Stimulated activated CD4-positive, alpha-beta T cell treated with anti-CD3 and anti-CD28 coated beads, TNF-alpha, amount 100 ng/mL, for 4 hours (primary cell): ENCODE measurements at places on chromosomes 5 and 9.

- DNase-seq = no peak
Measured at GRCh38 chr5:146632620-146633322, 116.8 kb upstream of the GPR151 start.

GRCh38 chr9:120386390-120387131, 193.4 kb downstream of the CDK5RAP2 start:
- no peak for DNase-seq

DNA sequence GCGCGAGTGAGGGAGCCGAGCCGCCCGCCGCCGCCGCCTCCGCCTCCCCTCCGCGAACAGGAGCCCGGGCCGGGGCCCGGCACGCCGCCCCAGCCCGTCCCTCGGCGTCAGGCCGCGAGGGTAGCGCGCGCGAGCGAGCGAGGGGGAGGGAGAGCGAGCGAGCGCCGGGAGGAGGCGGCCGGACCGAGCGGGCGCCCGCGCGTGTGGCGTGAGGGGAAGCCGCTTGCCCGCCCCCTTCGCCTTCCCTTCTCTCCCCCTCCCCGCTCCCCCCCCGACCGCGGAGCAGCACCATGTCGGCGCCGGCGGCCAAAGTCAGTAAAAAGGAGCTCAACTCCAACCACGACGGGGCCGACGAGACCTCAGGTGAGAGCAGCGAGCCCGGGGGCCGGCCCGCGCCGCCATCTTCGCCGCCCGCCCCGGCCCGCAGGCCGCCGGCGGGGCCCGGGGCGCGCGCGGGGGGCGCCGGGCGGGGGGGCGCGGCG, 312 bp downstream of the SET start:
- DNase-seq = no peak

- DNase-seq = no peak
Measured at GRCh38 chr5:72187388-72188075, 80.3 kb downstream of the MAP1B start.

- DNase-seq = no peak
Measured at GRCh38 chr5:110718311-110718710, 8.2 kb downstream of the TMEM232 start.

GRCh38 chr5:67516948-67517565, 320.5 kb upstream of the CD180 start:
- DNase-seq = no peak

DNA sequence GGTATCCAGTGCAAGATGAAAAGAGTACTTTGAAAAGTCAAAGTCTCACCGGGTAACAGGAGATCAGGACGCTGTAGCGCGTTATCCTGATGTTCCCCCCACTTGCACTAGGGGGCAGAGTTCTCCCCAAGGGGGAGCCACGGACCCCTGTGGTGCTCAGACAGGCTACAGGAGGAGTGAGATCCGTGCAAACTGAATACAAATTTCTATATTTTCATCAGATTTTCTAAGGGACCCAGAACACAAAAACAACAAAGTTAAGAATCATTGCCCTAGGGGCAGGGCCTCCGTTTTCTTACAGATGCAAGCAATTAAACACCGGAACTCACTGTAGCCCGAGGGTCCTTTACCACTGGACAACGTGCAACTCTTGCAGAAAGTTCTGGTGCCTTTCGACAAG, 2.0 kb downstream of the MYO10 start:
- no peak for DNase-seq

DNA sequence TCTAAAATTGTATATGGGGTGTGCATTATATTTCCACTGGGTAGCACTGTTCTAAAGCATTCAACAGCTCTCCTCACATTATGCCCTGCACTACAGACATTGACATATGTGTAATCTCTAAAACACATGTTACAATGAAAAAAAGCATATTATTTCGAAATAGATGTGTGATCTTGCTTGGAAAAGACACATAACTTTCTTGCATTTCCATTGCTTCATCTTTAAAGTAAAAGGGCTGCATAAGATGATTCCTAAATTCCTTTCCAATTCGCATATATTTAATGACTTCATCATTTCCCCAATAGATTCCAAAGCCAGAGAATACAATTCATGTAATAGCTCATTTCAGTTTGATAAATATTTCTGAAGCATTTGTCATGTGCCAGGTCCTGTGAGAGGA, 566.9 kb downstream of the PDE4D start:
- DNase-seq = no peak

GRCh38 chr9:137138058-137138721, 764 bp upstream of the GRIN1 start:
- no peak for DNase-seq

- no peak for DNase-seq
Measured at GRCh38 chr9:13033959-13034693, 245.4 kb downstream of the MPDZ start.

DNA sequence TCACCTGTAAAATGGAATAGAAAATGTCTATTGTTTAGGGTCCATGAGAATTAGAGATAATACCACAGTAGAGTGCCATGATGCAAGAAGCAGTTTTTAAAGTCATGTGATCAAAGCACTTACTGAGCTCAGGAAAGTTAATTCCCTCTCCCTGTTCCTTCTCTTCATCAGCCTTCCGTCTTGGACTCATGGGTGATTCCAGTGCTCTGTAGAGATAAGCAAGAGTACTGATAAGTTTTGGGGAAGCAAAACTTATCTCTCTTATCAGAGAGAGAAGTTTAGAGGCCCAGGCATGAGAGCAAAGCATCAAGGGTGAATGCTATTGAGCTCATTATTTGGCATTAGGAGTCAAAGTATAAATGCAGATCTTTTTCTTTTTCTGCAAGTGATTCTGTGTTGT, 410.1 kb downstream of the AGTPBP1 start:
- DNase-seq = no peak

DNA sequence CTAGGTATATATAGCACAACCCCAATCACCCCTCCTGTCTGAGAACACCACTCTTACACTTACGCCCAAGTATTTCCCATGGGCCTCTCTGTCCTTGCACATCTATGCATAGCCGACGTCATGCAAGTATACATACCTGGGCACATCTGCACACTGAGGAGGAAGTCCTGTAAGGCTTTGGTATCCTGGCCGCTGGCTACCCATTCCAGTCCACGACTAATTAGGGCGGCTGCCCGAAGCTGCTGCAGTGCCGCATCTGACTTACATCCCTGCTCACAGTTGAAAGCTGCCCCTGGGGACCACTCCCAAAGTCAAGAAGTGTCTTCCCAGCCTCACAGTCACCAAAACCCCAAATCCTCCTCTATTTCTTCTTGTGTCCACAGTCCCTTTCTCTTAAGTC, 2.4 kb upstream of the VCP start:
- DNase-seq = no peak

DNA sequence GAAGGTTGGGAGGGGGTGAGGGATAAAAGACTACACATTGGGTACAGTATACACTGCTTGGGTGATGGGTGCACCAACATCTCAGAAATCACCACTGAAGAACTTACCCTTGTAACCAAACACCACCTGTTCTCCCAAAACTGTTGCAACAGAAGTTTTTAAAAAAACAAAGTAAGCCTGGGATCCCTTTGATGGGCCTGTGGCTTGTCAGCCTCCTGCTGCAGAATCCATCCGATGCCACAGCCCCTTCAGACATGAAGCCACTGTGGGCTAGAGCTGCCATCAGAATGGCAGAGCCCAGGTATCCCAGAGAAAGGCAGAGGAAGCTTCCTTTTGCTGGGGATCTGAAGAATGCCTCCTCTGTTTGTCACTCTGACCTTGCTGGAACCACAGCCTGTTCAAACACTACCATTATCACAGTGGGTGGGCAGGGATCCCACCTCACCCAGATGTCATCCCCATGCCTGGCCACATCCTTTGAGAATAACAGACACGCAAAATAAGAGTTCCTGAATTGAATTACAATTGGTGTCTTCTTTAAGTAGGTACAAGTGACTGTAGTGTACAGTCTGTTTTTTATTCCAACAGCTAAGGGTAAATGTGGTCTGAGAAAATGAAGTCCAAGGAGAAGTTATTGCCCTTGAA, 78.1 kb upstream of the DIRAS2 start:
- DNase-seq = no peak

DNA sequence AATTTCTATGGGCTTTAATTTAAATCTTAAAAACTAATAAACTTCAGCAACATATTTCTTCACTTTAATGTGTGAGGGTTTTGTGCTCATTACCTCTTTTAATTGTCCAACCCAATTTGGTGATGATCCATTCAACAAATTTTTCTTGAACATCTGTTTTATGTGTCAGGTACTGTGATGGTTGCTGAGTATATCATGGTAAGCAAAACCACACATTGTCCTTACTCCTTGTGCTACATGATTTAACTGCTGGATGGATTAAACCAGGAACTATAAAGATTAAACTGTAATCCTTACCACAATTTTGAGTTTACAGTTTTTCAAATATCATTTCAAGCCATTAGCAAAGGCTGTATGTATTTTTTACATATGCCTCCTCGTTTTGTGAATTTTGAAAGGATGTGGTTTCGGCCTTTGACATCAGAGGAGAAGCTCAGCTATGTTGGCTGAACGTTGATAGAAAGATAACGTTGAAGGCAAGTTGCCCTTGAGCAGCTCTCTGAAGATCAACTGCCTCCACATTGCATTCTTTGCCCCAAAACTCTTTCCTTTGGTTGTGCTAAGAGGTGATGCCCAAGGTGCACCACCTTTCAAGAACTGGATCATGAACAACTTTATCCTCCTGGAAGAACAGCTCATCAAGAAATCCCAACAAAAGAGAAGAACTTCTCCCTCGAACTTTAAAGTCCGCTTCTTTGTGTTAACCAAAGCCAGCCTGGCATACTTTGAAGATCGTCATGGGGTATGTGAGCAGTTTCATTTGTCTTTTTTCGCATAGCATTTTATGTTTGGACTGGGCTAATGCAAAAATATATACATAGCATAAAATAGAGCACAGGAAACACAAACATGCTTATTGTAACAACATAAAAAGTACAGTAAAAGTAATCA, at the start of gene ITK:
TSS of gene ITK (plus strand) at position 467 of the 891 bp plus-strand sequence. CDS start at position 605, 138 bp downstream.
- DNase-seq = no peak

GRCh38 chr5:62473209-62473608, 60.6 kb downstream of the IPO11 start:
- DNase-seq = no peak

- no peak for DNase-seq
Measured at GRCh38 chr5:173625261-173625660, 8.8 kb upstream of the BOD1 start.

- no peak for DNase-seq
Measured at GRCh38 chr5:179866241-179867078, 7.8 kb upstream of the MRNIP start.
